Mammary epithelial cell (primary cell): ENCODE measurements at places on chromosomes 11 and 22. TPM values are rescaled to one million over a fixed set of nuclear protein-coding genes. Genes with fewer than 3 reads are reported as not detected.
A peak's percentile ranks its signal among the peaks of the same experiment; 100 is the strongest.

Gene MYOD1
- polyA plus RNA-seq = not detected

Gene KCNJ4
- 0.03 TPM for polyA plus RNA-seq

Gene FRMD8
- polyA plus RNA-seq = 34.0 TPM

Gene MS4A6A
- polyA plus RNA-seq = not detected

Gene UBASH3B
- polyA plus RNA-seq = 56.0 TPM

DNA sequence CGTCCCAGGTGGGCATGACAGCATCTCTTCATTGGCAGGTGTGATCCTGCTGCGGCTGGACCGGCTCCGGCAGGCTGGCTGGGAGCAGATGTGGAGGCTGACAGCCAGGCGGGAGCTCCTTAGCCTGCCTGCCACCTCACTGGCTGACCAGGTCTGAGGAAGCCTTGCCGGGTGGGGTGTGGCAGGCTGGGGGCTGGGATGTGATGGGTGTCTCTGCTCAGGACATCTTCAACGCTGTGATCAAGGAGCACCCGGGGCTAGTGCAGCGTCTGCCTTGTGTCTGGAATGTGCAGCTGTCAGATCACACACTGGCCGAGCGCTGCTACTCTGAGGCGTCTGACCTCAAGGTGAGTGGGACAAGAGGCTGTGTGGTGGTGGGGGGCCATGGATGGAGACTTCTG lies 3.5 kb downstream of the LARGE2 start:
- DNase-seq = no peak

DNA sequence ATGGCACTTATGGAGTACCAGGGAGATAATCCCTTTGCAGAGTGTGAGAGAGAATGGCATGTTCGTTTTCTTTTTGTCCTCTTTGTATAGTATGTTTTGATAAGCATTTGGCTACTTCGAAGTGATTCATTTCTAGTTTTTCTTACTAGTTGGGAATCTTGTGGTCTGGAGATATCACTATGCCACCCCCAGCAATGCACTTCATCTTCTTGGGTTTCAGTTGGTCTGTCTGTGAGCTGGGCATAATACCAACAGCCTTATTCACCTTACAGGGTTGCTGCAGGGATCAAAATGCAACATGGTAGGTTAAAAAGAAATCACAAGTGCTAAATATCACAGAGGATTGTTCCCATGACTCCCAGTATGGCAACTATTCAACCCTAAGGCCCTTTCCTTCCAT lies 387.8 kb upstream of the CADM1 start:
- no peak for DNase-seq

GRCh38 chr22:18035751-18036150 lies 11.4 kb upstream of the MICAL3 start:
- DNase-seq = peak; percentile 85

DNA sequence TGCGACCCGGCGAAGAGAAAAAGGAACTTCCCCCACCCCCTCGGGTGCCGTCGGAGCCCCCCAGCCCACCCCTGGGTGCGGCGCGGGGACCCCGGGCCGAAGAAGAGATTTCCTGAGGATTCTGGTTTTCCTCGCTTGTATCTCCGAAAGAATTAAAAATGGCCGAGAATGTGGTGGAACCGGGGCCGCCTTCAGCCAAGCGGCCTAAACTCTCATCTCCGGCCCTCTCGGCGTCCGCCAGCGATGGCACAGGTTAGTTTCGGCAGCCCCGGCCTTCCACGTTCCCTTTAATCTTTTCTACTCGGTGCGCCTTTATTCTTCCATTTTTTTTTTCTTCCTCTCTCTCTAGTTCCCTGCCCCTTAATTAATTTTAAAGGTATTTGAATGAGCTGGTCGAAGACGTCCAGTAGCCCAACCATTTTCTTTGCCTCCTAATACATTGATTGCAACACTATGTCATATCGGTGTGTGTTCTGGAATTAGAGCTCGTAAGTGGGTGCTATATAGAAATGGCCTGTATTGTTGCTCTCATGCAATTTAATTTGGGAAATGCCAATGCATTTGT lies 537 bp downstream of the EP300 start:
- peak; percentile 44 for DNase-seq

- DNase-seq = peak; percentile 23
These were observed 129.9 kb downstream of the KCNC1 start for GRCh38 chr11:17864478-17864941.

DNA sequence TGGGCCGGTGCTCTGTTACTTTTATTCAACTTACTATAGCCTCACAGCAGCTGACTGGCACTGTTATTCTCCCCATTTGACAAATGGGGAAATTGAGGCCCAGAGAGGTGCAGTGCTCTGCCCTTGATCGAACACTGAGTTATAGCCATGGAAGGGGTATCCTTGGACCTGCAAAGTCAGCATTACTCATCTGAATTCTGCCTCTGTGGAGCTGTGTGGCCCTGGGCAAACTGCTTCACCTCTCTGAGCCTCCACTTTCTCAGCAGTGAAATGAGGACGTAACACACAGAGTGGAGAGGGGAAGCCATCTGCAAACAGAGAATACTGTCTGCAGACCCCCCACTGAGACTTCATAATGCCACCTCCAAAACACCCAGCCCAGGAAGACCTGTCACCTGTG lies 25.3 kb downstream of the TPST2 start:
- DNase-seq = no peak

DNA sequence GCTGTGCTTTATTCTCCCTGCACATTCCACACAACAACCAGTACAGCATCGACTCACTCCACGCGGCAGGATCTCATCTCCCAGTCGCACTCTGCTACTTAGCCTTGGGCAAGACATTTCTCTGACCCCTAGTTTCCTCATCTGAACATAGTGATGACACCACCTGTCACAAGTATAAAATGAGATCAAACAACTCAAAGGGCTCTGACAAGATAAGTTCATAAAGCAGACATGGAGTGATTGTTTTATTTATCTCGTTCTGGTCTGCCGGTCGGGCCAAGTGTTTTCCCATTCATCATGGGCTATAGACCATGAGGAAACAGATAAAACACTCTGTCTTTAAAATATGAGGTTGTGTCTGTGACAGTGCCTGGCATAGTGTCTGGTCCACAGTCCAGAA lies 35.0 kb downstream of the DSCAML1 start:
- no peak for DNase-seq
